ENCODE measurements at places on chromosomes 4 and X.

GRCh38 chrX:78104447-78105176, 564 bp downstream of the PGK1 start:
- DNase-seq = peak; percentile 4

- no peak for DNase-seq
Measured at GRCh38 chr4:42616572-42616971, 40.3 kb downstream of the ATP8A1 start.

DNA sequence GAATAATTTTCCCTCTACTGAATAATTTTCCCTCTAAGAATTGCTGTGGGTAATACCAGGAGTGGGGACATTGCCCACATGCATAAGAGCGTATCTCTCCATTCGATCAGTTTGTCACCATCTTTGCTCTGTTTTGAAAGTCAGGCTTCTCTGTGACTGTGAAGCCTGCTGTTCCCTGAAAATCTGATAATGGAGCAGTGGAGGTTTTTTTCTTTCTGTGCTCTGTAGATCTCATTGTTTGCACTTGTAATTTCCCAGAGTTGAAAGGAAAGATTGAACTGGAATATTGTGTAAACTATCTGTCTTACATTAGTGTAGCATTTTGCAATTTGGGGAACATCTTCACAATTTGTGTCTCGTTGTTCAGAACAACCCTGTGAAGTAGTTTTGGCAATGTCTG, 4.3 kb downstream of the ZXDB start:
- DNase-seq = no peak

DNA sequence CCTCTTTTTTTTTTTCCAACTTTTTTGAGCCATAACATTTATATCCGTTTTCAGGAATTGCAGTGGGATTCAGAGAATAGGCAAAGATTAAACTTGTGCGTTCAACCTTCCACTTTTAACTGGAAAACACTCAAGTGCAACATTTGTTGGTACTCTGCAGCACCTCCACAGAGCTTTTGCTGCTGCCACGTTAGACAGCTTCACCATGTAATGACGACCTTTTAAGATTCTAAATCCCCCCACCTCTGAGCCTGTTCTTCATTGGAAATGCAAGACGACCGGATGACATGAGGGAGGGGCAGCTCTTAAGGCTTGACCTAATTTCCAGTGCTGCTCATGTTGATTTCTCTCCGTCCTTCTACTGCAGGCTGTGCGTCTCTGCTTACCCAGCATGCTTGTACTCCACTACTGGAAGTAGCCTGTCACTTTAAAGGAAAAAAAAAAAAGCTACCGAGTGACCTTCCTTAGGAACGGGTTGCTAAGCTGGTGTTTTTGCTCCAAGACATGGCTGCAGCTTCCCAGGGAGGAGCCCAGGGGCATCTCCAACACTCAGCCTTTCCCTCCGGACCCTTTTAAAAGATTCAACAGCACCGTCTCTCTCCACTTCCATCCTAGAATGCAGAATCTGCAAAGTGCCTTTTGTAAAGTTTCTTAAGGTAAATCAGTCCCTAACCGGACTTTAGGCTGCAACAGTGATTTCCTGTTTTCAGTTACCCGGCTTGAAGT, at the start of gene CC2D2A:
TSS of gene CC2D2A (plus strand) at position 481 of the 726 bp plus-strand sequence. CDS start 6,051 bp downstream, outside the sequence.
- no peak for DNase-seq

GRCh38 chr4:189615217-189615663, 325.4 kb upstream of the FRG1 start:
- DNase-seq = no peak

DNA sequence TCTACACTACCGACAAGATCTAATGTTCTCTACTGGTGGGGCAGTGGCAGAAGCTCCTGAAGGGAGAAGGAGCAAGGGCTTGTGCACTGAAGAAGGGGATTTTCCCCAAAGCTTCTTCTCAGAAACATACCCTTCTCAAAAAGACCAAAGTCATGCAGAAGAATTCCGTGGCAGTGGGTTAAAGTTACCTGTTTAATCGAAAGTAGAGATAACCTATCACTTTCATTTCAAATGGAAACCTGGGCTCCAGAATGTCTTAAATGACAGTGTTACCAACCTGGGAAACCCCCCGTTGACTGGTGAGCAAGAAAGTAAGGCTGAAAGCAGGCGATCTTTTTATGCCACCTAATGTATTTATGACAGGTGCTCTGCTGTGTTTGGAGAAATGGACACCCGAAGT, 92.5 kb upstream of the TEX13D start:
- DNase-seq = no peak

GRCh38 chr4:119946359-119946758, 120.3 kb downstream of the MAD2L1 start:
- no peak for DNase-seq

GRCh38 chrX:27163236-27163635, 299.9 kb downstream of the PPP4R3C start:
- no peak for DNase-seq

DNA sequence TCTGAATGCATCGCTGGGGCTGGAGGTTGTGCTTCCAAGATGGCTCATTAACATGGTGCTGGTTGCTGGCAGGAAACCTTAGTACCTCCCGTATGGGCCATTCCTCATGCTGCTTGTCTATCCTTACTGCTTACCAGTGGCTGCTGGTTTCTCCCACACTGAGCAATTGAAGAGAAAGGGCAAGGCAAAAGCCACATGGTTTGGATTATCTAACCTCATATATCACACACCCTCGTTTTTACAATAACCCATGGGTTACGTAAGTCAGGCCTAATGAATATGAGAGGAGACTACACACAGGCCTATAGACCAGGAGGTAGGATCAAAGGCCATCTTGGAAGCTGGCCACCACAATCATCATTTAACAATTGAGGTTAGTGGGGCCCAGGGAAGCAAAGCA, 141.8 kb upstream of the EDNRA start:
- no peak for DNase-seq

- DNase-seq = no peak
Measured at GRCh38 chr4:158527516-158527915, 5.8 kb downstream of the RXFP1 start.

- DNase-seq = no peak
Measured at GRCh38 chrX:150513544-150513943, 54.9 kb upstream of the MTM1 start.

GRCh38 chr4:170089274-170089667, 485 bp downstream of the AADAT start:
- no peak for DNase-seq

DNA sequence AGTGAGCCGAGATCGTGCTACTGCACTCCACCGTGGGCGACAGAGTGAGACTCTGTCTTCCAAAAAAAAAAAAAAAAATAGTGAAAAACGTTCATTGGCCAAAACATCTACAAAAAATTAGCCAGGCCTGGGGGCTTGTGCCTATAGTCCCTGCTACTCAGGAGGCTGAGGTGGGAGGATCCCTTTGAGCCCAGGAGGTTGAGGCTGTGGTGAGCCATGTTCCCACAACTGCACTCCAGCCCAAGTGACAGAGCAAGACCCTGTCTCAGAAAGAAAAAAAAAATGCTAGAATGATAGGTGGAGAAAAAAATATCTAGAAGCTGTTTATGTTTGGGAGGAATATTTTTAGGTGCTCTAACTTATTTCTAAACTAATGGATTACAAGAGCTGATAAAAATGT, 14.9 kb downstream of the SPRY1 start:
- DNase-seq = no peak

GRCh38 chrX:70346418-70347070, 56.6 kb downstream of the KIF4A start:
- DNase-seq = no peak

- DNase-seq = no peak
Measured at GRCh38 chrX:123962006-123962467, 531 bp downstream of the STAG2 start.

DNA sequence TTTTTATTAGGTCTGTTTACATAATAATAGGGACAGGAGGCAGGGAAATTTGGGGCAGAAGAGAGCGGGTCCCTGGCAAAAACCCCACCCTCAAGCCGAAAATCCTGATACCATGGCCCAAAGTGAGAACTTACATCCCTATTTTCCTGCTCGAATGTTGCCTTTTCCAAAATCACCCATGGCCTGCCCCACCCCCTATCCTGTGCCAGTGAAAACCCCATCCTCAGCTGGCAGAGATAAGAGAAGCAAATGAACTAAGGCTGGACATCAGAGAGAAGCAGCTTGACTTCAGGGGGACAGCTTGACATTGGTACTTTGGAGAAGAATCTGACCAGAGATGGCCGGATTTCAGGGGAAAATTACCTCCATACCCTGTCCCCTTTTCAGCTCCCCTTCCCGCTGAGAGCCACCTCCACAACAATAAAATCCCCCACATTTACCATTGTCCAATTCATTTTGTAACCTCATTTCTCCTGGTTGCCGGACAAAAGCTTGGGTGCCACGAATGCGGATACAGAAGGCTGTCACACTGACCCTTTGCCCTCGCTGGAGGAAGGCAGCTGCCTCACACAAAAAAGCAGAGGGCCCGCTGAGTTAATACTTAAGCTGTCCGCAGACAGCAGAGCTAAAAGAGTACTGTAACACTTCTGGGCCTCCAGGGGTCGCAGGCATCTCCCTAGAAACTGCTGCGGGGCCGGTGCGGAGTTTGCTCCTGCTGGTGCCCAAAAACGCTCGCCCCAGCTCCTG, 196.2 kb downstream of the SNCA start:
- DNase-seq = no peak

DNA sequence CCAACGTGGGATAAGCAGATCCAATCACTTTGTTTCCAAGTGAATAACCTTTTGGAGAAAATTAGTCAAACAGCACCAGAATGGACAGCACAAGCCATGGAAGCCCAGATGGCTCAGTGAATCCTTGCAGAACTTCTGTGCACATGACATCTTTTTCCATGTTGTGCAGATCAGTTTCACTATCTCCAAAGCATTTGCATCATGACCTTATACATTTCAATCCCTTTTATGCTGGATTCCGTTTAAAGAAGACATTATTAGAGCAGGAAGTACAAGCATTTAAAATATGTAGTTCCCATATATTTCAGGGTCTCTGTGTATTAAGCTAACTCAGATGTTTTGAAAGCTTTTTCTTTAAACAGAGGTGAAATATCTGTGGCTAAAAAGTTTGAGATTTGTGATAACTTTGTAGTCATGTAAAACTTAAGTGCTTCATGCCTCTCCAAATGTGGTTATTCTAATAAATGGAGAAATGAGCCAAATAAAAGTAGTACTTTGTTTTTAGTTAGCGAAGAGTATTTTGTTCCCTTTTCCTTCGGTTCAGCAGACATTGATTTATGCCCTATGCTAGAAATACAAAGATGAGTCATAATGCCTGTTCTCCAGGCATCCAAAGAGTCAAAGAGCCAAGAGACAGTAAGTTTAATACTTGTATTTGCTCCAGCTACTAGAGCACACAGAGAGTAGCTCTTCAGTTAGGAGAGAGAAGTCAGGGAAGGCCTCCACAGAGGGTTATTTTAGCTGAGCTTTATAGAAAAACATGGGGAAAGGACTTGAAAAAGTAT, 39.0 kb downstream of the PLAC8 start:
- DNase-seq = peak; percentile 88

- no peak for DNase-seq
Measured at GRCh38 chr4:40462326-40462725, 127.2 kb downstream of the CHRNA9 start.
